Neural crest cell (in vitro differentiated cells): ENCODE measurements at places on chromosomes 12 and 14. TPM values are rescaled to one million over a fixed set of nuclear protein-coding genes. Genes with fewer than 3 reads are reported as not detected.

Gene ARHGDIB
- 1.2 and 1.5 TPM in 2 replicates for total RNA-seq

Gene GPR137C
- 3.9 and 4.2 TPM in 2 replicates for total RNA-seq

Gene KRT4
- total RNA-seq = not detected in 2 replicates

Gene TRIP11
- total RNA-seq = 39.1 and 41.3 TPM in 2 replicates

Gene AKAP5
- total RNA-seq = 1.3 and 1.4 TPM in 2 replicates

Gene EGLN3
- total RNA-seq = 0.89 and 0.96 TPM in 2 replicates

Gene FGF6
- total RNA-seq = not detected in 2 replicates

Gene DIP2B
- 37.8 and 39.4 TPM in 2 replicates for total RNA-seq

Gene DAZAP2
- 70.0 and 80.4 TPM in 2 replicates for total RNA-seq

GRCh38 chr12:119949145-119949544 lies 39.9 kb upstream of the BICDL1 start:
- no peak overlapping the region for H3K27ac ChIP-seq
- H3K27me3 ChIP-seq = no peaks in the 10 kb centered on the region
- no peak overlapping the region for H3K4me3 ChIP-seq
- no peak for DNase-seq

DNA sequence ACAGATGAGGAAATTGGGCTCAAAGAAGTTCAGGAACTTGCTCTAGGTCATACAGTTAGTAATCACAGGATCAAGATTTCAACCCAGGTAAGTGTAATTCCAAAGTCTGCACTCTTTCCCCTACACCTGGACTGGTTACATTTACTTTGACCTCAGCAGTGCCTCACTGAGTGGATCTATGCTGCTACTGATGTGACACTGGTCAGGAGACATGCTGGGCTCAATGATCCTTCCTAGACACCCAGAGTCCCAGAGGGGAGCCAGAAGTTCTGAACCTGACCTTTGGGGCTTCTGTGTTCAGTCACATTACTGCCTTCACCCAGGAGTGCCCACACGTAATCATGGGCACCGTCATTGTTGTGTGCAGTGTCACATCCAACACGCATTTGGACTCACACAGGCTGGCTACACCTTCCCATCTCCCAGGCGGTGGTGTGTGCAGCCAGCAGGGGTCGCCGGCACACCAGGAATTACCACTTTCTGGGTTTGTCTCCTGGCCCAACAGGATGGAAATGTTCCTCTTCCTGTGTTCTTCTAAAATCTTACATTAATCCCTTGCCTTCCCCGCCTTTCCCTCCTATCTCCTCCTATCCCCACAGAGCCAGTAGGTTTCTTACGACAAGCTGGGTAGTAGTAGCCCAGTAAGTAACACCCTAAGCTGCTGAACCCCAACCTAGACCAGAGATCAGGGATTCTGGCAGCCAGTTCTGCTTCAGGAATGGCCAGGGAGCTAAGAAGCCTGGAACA lies 25.6 kb downstream of the CALCOCO1 start:
- H3K4me1 ChIP-seq = peaks cover 3% of the 10 kb centered on the region
- no peak overlapping the region for H3K4me3 ChIP-seq

DNA sequence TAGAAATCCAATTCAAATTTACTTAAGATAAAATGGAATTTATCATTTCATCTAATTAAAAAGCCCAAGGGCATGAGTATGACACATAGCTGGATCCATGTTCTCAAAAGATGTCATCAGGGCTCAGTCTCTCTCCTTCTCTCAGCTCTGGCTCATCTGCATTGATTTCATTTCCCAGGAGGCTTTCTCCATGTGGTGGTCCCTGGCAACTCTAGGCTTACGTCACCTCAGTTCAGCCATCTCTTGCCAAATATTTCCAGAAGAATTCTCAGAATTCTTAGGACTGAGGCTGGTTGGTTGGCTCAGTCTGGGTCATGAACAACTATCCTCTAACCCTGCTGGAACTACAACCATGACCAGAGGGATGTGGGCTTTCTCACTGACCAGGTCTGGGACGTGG lies 65.3 kb downstream of the FOS start:
- H3K27ac ChIP-seq = no peak overlapping the region
- H3K36me3 ChIP-seq = no peaks in the 10 kb centered on the region
- DNase-seq = no peak
- H3K4me3 ChIP-seq = no peak overlapping the region
- H3K4me1 ChIP-seq = no peaks in the 10 kb centered on the region
- peaks cover 8% of the 10 kb centered on the region for H3K27me3 ChIP-seq

- no peak overlapping the region for H3K4me3 ChIP-seq
- no peak overlapping the region for H3K27ac ChIP-seq
- peaks cover 2% of the 10 kb centered on the region for H3K36me3 ChIP-seq
- H3K27me3 ChIP-seq = no peaks in the 10 kb centered on the region
- no peaks in the 10 kb centered on the region for H3K4me1 ChIP-seq
These were observed 56.1 kb upstream of the DYRK2 start for GRCh38 chr12:67592228-67593011.

- peaks cover 18% of the 10 kb centered on the region for H3K36me3 ChIP-seq
- no peak for DNase-seq
- H3K4me3 ChIP-seq = no peak overlapping the region
- H3K27ac ChIP-seq = no peak overlapping the region
- no peaks in the 10 kb centered on the region for H3K27me3 ChIP-seq
These were observed 9.2 kb downstream of the NIN start for GRCh38 chr14:50821510-50822464.

GRCh38 chr12:104336115-104336514 lies 32.6 kb downstream of the EID3 start:
- DNase-seq = no peak
- no peaks in the 10 kb centered on the region for H3K27me3 ChIP-seq
- H3K4me1 ChIP-seq = peaks cover 5% of the 10 kb centered on the region
- no peak overlapping the region for H3K4me3 ChIP-seq
- H3K36me3 ChIP-seq = peaks cover 9% of the 10 kb centered on the region

DNA sequence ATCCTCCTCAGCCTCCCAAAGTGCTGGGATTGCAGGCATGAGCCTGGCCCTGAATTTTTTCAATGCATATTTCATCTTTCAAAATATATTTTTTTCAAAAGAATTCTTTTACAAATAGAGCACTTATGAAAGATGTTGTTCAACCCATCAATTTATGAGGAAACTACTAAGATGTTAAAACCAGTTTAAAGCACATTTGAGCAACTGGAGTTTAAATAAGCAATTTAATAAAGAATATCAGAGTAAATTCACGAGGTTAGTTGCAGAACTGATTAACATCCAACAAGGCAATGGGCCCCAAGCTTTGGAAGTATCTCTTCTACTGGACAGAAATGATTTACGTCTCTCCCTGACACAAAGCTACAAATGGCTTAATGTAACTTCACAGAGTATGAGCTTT lies 23.3 kb downstream of the GLT1D1 start:
- H3K4me3 ChIP-seq = no peak overlapping the region
- H3K36me3 ChIP-seq = peaks cover 29% of the 10 kb centered on the region
- H3K27ac ChIP-seq = no peak overlapping the region
- no peak for DNase-seq
- no peaks in the 10 kb centered on the region for H3K4me1 ChIP-seq

DNA sequence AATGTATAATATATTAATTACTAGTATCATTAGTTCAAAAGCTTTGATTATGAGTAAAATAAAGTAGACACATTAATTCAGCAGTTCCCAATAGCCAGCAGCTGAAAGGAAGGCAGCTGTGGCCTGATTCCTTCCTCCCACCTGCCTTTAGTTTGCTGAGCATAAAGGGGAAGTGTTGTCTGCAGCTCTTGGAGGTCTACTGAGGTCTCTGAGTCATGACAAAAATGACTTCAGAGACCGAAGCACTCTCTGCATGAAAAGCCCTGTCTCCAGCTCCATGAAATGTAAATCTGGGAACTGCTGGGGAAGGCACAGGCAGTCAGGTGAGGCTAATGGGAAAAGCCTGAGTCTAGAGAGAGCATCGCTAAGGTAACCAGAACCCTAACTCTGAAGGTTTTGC lies 165.4 kb downstream of the NRXN3 start:
- H3K36me3 ChIP-seq = no peaks in the 10 kb centered on the region
- peaks cover 57% of the 10 kb centered on the region for H3K27me3 ChIP-seq
- no peak for DNase-seq
- H3K27ac ChIP-seq = no peak overlapping the region

DNA sequence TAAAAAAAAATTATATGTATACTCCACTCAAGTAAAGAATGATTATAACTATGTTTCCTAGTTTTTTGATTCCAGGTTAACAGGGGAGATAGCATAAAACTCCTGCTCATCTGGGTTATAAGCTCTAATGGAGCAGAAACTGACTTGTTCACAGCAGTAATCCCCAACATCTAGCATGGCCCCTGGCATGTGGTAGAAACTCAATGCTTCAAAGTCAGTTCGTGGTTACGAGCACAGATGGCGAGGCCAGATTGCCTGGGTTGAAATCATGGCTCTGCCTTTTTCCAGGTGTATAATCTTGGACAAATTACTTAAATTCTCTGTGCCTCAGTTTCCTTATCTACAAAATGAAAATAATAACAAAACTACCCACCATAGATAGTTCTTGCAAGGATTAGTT lies 183.8 kb downstream of the TTC7B start:
- H3K27ac ChIP-seq = no peak overlapping the region
- no peak overlapping the region for H3K4me3 ChIP-seq
- H3K4me1 ChIP-seq = peaks cover 14% of the 10 kb centered on the region
- H3K36me3 ChIP-seq = peaks cover 7% of the 10 kb centered on the region
- H3K27me3 ChIP-seq = no peaks in the 10 kb centered on the region

GRCh38 chr14:95407354-95407753 lies 87.6 kb upstream of the CLMN start:
- no peaks in the 10 kb centered on the region for H3K36me3 ChIP-seq
- H3K4me1 ChIP-seq = peaks cover 12% of the 10 kb centered on the region
- no peak for DNase-seq
- H3K4me3 ChIP-seq = no peak overlapping the region
- H3K27ac ChIP-seq = no peak overlapping the region
